Left renal pelvis (tissue), 4 donors: ENCODE measurements at places on chromosomes 5 and 9.

DNA sequence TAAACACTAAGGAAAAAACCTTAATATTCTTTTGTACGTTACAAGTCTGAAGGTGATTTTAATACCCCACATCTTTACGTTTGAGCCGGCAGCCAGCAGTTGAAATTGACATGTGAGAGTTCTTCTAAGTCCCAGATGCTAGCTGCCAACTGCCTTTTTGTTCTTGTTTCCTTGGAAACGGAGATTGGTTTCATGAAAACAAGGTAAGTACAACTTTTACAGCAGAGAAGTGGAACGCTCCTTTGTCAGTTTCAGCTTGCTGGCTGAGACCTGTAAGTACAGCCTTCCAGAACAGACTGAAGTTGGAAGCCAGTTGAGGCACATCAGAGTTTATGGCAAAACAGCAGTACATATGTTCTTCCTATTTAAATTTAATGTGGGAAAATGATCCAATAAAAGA, 1018.4 kb upstream of the ARRDC3 start:
- DNase-seq: peak; percentile 10

DNA sequence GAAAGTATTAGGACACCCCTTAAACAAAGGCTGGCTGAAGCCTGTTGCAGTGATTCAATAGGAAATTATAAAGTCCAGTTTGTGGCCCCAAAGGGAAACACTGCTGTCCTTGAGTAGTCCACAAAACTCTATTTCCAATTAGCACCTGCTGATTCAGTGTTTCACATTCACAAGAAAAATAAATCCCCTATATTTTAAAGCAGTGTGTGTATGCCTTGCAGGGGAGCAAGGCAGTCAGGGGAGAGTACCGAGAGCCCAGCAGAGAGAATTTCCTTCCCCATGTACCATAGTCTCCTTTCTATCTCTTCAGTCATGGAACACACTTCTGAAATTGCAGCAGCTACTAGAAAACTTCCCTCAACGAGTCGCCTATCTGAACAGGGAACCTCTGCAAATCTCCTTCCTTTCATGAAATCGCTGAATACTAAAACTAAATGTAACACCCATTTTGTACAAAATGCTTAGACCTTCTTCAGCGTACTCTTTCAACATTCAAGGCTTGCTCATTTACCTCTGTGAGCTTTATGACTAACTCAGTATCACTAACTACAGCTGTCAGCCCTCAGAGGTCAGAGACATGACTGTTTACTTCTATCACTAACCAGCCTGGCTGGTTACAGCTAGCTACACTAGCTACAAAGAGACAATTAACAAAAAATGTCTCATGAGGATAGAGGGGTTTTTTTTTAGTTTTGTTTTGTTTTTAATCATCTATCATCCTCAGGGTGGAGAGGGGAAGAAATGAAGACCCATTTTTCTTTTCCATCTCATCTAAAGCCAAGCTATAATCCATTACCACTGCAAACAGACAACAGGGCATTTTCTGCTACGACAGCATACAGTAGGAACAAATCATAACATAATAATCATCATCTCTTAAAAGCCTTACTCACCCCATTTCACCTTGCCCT, 188.7 kb downstream of the EBF1 start:
- DNase-seq: no peak

DNA sequence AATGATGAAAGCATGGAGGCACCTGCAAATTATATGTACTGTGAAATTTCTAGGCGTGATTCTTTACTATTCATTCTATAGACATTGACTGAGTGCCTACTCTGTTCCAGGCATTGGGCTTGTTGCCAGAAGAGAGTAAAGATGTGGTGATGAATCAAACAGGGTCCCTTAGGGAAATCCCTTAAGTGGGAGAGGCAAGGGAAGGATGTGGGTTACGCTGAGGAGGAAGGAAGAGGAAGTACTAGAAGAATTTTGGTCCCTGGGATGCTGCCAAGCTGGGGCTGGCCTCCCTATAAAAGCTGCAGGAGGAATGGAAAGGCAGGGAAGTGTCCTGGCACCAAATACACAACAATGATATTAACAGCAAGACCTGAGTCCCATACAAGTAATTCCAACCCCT, 76.7 kb upstream of the SPOCK1 start:
- DNase-seq: no peak

DNA sequence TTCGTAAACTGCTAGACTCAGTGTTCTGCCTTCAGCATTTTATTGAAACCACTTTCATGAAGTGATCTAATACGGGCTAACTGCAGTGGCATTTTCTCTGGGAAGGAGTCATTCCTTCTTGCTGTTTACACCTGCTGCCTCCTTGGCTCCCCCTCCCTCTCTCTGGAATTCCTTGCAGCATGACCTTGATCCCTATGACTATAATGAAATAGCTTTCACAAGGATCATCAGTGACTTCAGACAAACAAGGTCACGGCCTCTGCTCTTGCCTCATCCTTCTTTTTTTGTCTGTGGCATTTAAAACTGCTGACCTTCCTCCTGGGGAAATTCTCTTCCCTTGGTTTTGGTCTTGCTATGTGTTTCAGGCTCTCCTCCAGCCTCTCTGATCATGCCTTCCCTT, 90.2 kb downstream of the ZNF462 start:
- DNase-seq: no peak

DNA sequence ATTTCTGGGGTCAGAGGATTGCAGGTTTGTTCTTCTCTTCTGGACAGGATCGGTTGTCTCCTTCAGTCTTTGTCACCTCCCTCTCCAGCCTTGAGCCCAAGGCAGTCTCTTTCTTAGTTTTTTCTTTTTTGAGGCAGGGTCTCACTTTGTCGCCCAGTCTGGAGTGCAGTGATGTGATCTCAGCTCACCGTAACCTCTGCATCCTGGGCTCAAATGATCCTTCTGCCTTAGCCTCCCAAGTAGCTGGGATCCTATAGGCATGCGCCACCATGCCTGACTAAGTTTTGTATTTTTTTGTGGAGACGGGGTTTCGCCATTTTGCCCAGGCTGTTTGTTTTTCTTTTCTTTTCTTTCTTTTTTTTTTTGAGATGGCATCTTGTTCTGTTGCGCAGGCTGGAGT, 6.1 kb downstream of the PRRC2B start:
- no peak for DNase-seq

DNA sequence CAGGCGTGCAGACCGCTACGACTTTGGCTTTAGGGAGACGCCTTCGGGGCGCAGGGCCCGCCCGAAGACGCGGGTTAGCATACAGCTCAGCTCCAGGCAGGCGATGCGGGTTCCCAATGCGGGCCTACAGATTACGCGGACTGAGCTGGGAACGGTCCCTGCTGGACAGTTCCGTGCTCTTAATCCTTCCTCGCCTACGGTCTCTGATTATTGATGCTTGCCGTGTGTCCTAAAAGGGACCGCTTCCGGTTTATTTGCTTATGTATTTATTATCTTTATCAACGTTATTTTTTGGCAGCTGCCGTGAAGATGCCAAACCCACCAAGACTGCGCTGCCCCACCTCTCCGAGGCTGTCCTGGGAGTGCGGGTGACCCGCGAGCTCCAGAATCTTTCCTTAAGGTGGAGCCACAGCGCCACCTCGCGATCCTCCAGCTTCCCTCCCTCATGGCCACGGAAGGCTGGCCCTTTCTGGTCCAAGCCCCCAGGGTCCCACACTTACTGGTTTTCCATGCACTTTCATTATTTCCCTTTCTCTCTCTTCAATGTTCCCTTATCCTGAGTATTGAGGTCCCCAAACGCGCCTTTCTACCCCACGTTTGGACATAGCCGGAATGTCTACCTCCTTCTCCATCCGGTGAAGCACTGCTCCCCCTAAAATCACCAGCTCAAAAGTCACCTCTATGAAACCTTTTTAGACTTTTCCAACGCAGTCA, 7.0 kb upstream of the EBF1 start:
- no peak for DNase-seq

GRCh38 chr5:87770601-87771121, 357.9 kb upstream of the CCNH start:
- no peak for DNase-seq

DNA sequence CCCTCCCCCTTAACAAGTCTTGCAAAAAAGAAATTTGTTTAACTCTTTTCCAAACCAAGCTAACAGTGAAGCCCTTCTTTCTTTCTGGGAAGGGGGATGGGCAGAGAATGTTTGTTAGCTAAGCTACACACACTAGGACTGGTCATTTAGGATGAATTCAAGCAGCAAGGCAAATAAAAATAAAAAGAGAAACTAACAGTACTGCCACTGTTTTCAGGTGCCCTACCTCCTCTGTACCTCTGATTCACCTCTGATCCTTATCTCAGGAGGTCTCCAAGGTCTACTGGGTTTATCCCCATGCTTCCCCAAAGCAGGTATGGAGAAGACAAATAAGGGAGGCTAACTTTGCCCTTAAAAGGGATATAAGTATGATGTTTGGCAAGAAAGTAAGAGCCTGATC, 52.9 kb downstream of the ELL2 start:
- no peak for DNase-seq

DNA sequence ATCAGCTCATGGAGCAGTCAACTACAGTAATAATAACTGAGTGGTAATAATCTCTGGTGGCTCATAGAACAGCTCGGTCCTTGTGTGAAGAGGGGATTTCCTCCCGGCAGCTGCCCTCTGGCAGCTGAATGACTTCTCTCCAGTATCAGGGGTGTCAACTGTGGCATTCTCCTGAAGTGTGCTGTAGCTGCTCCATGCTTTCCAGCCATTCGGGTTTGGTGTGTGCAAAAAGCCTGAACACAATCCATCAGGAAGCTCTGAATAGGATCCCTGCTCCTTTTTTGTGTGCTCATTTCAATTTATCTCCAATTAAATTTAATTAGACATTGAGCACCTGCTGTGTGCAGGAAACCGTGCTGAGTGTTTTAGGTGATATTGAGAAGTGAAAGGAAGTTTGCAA, 59.8 kb upstream of the BARX1 start:
- DNase-seq: no peak

- no peak for DNase-seq
Observed at GRCh38 chr5:110055302-110055701, 365.6 kb downstream of the MAN2A1 start.

DNA sequence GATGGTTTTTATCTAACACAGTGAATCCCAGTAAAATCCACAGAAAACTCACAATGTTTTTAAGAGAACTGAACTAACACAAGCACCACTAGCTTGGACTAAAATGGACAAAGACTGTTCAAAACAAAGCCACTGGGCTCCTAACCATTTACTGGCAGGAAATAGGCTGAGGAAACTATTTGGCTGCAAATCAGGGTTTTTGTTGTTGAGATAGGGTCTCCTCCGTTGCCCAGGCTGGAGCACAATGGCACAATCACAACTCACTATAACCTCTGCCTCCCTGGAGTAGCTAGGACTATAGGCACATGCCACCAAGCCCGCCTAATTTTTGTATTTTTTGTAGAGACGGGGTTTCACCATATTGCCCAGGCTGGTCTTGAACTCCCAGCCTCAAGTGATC, 99.7 kb downstream of the THBS4 start:
- no peak for DNase-seq

GRCh38 chr5:31221001-31221400, 27.5 kb downstream of the CDH6 start:
- no peak for DNase-seq

GRCh38 chr5:92942762-92943161, 638.3 kb downstream of the NR2F1-AS1 start:
- no peak for DNase-seq

GRCh38 chr9:129568560-129569501, 52.1 kb downstream of the C9orf50 start:
- DNase-seq: no peak

GRCh38 chr5:31192442-31192841, 1.0 kb upstream of the CDH6 start:
- no peak for DNase-seq

DNA sequence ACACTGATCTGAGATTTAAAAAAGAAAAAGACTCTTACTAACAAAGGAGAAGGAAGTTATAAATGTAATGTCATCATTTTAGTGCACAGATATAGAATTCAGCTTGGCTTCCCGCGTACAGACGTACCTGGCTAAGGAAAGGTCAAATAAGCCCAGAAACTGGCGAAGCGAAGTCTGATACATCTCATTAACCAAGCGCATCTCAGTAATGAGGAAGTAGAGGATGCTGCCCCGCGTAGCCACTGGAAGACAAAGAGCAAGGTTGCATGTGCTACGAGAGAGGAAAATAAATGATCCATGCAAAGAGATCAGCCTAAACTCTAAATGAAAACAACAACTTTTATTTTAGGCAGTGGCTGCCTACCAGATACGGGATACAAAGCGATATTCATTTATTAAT, 208.8 kb downstream of the DNAH5 start:
- no peak for DNase-seq

DNA sequence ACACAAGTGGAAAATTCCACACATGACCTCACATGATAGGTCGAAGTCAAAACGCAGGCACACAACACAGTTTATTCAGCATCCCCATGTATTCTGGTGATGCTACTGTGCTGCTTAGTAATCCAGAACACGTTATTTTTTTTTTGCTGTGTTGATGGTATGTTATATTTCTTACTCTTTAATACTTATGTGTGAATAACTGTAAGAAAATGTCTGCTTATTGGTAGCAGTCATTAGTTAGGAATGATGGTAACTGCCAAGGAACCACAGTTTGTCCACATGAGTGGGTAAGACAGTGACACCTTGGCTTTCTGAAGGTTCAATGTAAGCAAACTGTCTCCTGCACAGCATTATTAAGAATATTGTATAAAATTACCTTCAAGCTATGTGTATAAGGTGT, 107.7 kb upstream of the DAPK1 start:
- DNase-seq: no peak

DNA sequence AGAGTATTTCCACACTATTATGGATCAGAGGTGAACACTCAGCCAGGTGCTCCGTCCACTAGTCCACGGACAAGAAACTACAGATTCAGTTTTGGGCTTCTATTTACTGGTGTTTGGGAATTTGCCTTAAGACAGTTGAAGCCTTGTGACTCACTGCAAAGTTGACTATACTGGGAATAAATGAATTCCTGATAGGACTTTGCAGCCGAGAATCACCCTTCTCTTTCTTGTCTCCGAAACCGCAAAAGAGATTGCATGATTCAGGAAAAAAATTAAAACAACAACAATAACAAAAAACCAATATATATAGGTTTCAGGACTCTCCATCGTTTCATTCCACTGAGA, 716 bp downstream of the TMEM171 start:
- DNase-seq: no peak

GRCh38 chr9:135676891-135677290, 13.8 kb downstream of the LCN9 start:
- no peak for DNase-seq

DNA sequence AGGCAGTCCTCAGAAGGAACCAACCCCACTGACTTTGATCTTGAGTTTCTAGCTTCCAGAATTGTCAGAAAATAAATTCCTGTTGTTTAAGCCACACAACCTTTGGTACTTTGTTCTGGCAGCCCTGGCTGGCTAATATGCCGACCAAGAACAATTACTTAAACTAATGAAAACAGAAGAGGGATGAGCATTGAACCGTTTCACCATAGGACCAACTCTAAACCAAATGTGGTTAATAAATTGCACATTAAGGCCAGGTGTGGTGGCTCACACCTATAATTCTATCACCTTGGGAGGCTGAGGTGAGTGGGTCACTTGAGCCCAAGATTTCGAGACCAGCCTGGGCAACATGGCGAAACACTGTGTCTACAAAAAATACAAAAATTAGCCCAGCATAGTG, 160.9 kb upstream of the RAI14 start:
- DNase-seq: no peak
